ENCODE measurements at places on chromosomes 13 and 19. TPM values are rescaled to one million over a fixed set of nuclear protein-coding genes. Genes with fewer than 3 reads are reported as not detected.

DNA sequence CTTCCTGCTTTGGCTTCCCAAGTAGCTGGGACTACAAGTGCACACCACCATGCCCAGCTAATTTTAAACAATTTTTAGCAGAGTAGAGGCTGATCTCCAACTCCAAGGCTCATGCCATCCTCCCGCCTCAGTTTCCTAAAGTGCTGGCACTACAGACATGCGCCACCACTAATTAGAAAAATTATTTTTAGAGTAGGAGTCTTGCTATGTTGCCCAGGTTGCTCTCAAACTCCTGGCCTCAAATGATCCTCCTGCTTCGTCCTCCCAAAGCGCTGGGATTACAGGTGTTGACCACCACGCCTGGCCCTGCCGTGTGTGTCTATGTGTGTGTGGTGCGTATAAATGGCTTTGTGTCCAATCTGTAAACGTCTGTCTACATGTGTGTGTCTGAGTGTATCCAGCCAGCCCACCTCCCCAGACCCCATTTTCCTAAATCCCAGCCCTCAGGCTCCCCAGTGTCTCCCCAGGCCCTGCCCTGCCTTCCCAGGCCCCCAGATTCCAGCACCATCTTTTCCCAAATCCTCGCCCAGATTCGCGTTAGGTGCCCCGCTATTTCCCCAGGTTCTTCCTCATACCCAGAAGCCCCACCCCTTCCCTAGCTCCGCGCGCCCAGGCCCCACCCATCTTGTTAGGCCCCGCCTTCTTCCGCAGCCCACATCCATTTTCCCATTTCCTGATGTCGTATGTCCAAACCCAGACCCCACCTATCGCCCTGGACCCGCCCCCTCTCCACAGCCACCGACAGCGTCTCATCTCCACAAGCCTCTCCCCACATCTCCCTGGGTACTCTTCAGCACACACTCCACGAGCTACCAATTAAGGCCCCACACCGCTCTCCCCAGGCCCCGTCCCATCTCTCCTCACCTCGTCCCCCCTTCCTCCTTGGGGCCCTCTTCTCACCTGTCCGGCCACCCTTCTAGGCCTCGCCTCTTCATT lies 24.9 kb downstream of the SLC8A2 start:
- no peak overlapping the region for H3K27ac ChIP-seq
- DNase-seq = no peak
- no peaks in the 10 kb centered on the region for H3K36me3 ChIP-seq
- peaks cover 70% of the 10 kb centered on the region for H3K27me3 ChIP-seq

DNA sequence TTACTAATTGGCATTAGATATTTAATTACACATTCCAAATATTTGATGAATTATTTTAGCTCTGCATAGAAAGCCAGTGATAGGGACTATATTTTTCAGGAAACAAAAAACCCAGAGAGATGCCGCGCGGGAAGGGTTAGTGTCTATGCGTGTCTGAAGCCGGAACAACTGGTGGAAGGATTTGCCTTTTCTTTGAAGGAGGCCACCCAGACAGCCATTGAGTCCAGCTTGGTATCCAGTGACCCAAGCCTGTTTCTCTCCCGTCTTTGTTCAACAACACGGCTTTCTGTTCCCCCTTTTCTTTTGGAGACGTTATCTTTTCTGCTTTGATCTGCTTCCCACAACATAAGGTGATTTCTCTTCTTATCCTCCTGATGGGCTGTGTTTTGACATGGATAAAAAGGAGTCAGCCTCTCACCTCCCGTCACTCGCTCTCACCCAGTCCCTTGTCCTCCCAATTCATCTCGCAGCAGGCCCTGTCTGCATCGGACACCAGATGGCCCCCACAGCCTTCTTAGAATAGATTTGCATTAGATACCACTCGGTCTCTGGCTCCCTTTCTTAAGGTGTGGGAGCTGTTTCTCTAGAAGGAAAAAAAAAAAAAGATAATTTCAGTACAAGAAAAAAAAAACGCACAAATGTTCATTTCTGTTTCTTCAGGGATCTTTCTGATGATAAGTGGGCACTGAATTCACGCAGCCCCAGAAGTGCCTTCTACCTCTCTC lies 361.8 kb downstream of the ZNF536 start:
- no peaks in the 10 kb centered on the region for H3K36me3 ChIP-seq
- H3K4me3 ChIP-seq = no peak overlapping the region
- H3K4me1 ChIP-seq = no peaks in the 10 kb centered on the region
- DNase-seq = no peak
- H3K27ac ChIP-seq = no peak overlapping the region

- no peak for DNase-seq
- H3K4me1 ChIP-seq = no peaks in the 10 kb centered on the region
- no peaks in the 10 kb centered on the region for H3K36me3 ChIP-seq
- H3K27me3 ChIP-seq = no peaks in the 10 kb centered on the region
- no peak overlapping the region for H3K4me3 ChIP-seq
Measured at GRCh38 chr13:59471106-59471505, 692.6 kb downstream of the DIAPH3 start.

- no peaks in the 10 kb centered on the region for H3K36me3 ChIP-seq
- DNase-seq = peak; percentile 25
- H3K27ac ChIP-seq = no peak overlapping the region
- H3K4me3 ChIP-seq = no peak overlapping the region
Measured at GRCh38 chr13:81017513-81018152, 676.7 kb upstream of the SPRY2 start.

- H3K4me3 ChIP-seq = no peak overlapping the region
- no peaks in the 10 kb centered on the region for H3K4me1 ChIP-seq
- no peaks in the 10 kb centered on the region for H3K36me3 ChIP-seq
- H3K27ac ChIP-seq = no peak overlapping the region
- no peaks in the 10 kb centered on the region for H3K27me3 ChIP-seq
Measured at GRCh38 chr19:30373593-30373992, 1.4 kb downstream of the ZNF536 start.

- no peak overlapping the region for H3K27ac ChIP-seq
- H3K36me3 ChIP-seq = no peaks in the 10 kb centered on the region
- H3K27me3 ChIP-seq = no peaks in the 10 kb centered on the region
- no peak for DNase-seq
Measured at GRCh38 chr19:49472936-49473335, 1.1 kb upstream of the FLT3LG start.

GRCh38 chr13:36347531-36348210 lies 1.5 kb upstream of the SPART start:
- peaks cover 4% of the 10 kb centered on the region for H3K4me1 ChIP-seq
- no peak for DNase-seq
- no peaks in the 10 kb centered on the region for H3K27me3 ChIP-seq

DNA sequence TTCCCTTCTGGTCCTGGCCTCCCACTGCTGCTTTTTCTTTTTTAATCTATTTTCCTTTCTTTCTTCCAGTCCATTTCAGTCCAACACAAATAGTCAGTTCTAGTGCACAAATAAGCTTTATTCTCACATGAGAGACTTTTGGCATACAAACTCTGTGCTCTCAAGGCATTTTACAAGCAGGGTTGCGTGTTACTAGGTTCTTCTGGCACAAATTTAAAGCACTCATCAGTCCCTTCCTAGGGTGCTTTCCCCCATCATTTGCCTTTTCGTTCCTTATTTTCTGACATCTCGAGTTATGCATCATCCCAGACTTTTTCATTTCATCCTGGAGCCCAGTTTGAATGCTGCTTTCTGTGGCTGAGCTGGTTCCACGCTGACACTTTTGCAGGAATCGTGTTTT lies 29.8 kb upstream of the IL17D start:
- H3K27me3 ChIP-seq = no peaks in the 10 kb centered on the region
- no peak for DNase-seq

GRCh38 chr13:45728759-45729158 lies 26.6 kb downstream of the CBY2 start:
- no peak overlapping the region for H3K4me3 ChIP-seq
- DNase-seq = no peak
- no peaks in the 10 kb centered on the region for H3K4me1 ChIP-seq
- H3K27ac ChIP-seq = no peak overlapping the region
- peaks cover 6% of the 10 kb centered on the region for H3K27me3 ChIP-seq

DNA sequence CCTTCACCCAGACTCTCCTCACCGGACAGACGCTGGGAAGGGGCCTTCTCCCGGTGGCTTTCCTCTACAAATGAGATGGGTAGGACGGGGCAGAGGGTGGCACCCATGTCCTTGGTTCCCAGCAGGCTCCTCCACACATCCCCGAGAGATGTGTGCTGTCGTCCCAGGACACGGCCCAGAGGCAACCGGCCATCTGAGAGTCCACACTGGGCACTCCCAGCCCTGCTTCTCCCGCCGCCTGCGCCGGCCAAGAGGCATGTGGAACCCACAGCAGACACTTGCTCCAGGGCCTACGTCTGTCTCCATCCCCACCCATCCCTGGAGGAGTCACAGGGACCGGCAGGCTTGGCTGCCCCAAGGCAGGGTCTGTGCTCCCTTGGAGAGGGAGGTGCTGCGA lies 179.9 kb downstream of the KDM4B start:
- no peak overlapping the region for H3K27ac ChIP-seq
- DNase-seq = no peak
- peaks cover 47% of the 10 kb centered on the region for H3K36me3 ChIP-seq
- H3K4me3 ChIP-seq = no peak overlapping the region

- H3K27ac ChIP-seq = no peak overlapping the region
- H3K4me1 ChIP-seq = no peaks in the 10 kb centered on the region
- H3K36me3 ChIP-seq = no peaks in the 10 kb centered on the region
Measured at GRCh38 chr13:101709952-101710351, 257.5 kb downstream of the ITGBL1 start.

DNA sequence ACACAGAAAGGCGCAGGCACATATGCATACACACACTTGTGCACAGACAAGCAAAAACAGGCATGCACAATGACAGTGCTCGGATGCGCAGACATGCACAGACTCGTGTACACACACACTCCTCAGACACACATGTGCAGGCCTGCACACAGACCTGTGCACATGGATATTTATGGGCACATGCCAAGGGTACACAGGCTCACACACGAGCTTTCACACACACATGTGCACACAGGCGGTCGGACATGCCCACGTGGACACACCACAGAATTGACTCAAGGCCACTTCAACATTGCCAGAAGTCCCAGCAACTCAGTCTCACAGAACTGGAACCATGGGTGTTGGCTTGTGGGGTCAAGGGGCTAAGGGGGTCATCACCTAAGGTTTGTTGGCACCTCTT lies 206.8 kb downstream of the URI1 start:
- H3K27ac ChIP-seq = no peak overlapping the region
- no peaks in the 10 kb centered on the region for H3K27me3 ChIP-seq
- no peak overlapping the region for H3K4me3 ChIP-seq
- no peak for DNase-seq

DNA sequence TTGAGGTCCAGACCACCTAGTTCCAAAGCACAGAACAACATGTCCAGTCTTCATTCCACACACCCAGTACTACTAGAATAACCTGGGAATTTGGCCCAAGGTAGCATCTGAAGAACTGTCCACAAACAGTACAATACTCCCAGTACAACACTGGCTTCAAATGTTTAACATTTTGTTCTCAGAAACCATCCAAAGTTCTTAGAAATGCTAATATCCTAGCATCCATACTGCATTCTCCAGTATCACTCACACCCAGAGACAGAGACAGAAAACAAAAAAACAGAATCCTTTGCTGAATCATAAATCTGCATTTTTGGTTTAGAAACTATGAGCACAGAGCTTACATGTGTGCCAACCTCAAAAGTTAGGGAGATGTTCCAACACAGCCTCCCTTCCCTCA lies 490.8 kb downstream of the FOXO1 start:
- no peaks in the 10 kb centered on the region for H3K4me1 ChIP-seq
- H3K27ac ChIP-seq = no peak overlapping the region
- H3K27me3 ChIP-seq = no peaks in the 10 kb centered on the region
- no peaks in the 10 kb centered on the region for H3K36me3 ChIP-seq
- no peak overlapping the region for H3K4me3 ChIP-seq

DNA sequence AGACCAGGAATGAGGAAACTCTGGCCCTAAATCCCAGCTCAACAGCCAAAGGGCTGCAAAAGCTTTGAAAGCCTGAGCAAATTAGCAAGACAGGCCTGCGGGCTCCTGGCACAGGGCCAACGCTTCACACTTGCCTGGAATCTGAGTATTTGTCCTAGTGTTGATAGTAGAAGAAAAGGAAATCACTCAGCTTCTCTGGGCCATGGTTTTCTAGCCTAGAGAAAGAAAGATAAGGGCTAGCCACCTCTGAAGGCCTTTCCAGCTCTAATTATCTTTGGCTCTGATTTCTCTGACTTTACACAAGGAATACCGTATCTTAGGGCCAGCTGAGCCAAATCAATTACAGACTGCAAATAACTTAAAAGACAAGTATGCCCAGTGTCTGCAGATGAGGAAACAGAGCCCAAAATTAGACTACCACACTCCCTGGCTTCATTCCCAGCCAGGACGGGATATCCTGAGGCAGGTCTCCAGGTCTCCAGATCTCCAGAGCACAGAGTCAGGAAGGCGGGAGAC lies 69.6 kb downstream of the STK24 start:
- H3K4me3 ChIP-seq = no peak overlapping the region
- peaks cover 40% of the 10 kb centered on the region for H3K4me1 ChIP-seq
- DNase-seq = no peak

GRCh38 chr19:55959996-55960675 lies 12.5 kb downstream of the NLRP8 start:
- no peak for DNase-seq
- H3K4me3 ChIP-seq = no peak overlapping the region
- no peaks in the 10 kb centered on the region for H3K4me1 ChIP-seq
- H3K27me3 ChIP-seq = no peaks in the 10 kb centered on the region

DNA sequence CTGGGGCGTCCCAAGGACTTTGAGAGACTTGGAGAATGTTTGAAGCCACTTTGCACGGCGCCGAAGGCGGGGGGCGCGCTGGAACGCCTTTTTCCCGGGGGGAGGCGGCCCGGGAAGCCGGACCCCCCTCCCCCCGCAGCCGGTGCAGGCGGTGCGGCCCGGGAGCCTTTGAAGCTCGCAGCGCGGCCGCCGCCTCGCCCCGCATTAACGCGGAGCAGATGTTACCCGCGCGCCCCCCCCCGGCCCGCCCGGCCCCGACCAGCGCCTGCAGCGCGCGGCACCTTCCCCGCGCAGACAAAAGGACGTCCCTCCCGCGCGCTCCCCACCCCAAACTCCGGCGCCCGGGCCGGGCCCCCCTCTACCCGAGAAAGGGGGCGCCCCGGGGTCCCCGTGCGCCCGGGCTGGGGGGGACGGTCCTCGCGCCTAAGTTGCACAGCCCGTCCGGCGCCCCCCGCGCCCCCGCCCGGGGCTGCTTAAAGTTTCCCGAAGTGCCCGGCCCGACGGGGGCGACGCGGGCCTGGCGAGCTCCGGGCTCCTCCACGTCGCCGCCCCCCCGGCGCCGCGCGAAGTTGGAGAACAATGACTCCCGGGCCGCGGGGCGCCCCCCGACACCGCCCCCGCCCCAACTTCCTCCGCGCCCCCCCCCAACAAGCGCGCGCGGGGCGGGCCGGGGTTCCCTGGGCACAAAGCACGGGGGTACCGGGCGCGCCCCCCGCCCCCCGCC lies 685 bp downstream of the TCF3 start:
- H3K27ac ChIP-seq = peak overlapping the region; percentile 65
- peaks cover 3% of the 10 kb centered on the region for H3K4me1 ChIP-seq
- H3K4me3 ChIP-seq = peak overlapping the region; percentile 61
- DNase-seq = peak; percentile 23
- no peaks in the 10 kb centered on the region for H3K27me3 ChIP-seq
- peaks cover 21% of the 10 kb centered on the region for H3K36me3 ChIP-seq

- no peak overlapping the region for H3K4me3 ChIP-seq
- DNase-seq = no peak
- H3K27me3 ChIP-seq = no peaks in the 10 kb centered on the region
- H3K27ac ChIP-seq = no peak overlapping the region
- H3K4me1 ChIP-seq = no peaks in the 10 kb centered on the region
- no peaks in the 10 kb centered on the region for H3K36me3 ChIP-seq
Measured at GRCh38 chr19:29896802-29897201, 45.2 kb upstream of the URI1 start.

The ATP4B gene
- total RNA-seq = not detected

The SLC1A5 gene
- 142 TPM for total RNA-seq

The ERCC5 gene
- 50.8 TPM for total RNA-seq

The PABPC3 gene
- total RNA-seq = under 0.01 TPM

The APOC4 gene
- not detected for total RNA-seq

The NLRP9 gene
- total RNA-seq = not detected

The ADGRE3 gene
- total RNA-seq = not detected

The EDNRB gene
- under 0.01 TPM for total RNA-seq

The SHISA7 gene
- not detected for total RNA-seq

Measured in IMR-90 (cell line).